ENCODE measurements at places on chromosomes 11 and 22.

DNA sequence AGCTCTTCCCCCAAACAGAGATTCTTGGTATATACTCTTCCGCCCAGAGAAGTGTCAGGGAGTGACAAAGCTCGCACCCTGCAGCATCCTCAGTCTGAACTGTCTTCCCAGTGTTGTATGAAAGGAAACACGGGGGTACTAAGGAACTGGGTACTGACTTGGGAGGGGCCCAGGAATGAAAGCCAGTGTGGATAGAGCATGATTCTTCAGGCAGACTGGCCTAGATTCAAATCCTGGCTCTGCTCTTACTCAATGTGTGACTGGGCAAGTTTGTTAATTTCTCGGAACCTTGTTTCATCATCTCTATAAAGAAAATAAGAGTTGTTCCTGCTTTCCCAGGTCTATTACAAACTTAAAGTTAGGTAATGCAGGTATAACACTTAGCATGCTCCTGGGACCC, 266.0 kb upstream of the NARS2 start:
- no peak for DNase-seq

GRCh38 chr11:16180868-16181267, 175.5 kb downstream of the SOX6 start:
- DNase-seq = no peak

DNA sequence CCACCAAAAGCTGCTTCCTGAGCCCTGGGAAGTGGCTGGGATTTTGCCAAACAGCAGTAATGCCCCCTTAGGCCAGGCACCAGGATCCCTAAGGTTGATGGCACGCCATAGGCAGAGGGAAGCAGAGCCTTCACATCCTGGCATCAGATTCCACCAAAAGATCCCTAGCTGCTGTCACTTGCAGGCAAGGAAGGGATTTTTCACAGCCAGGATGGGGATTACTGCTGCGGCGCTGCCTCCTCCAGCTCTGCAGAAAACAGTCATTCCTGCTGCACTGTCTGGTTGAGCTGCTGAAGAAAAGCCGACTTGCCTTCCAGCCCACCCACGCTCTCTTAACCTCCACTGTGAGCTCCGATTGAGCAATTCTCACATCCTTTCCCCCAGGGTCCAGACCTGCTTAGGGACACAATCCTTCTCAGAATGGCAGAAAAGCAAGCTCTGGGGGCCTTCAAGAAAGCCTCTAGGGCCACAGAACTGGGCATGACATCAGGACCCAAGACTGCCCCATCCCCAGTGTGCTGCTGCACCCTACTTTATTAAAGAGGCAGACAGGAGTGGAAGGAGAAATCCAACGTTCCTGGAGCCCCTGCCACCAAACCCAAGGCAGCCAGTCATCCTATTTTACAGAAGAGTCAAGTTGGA, 19.9 kb downstream of the SYN3 start:
- no peak for DNase-seq

GRCh38 chr22:32545801-32546200, 71.2 kb downstream of the FBXO7 start:
- no peak for DNase-seq

GRCh38 chr11:2694995-2695939, 4.5 kb downstream of the KCNQ1OT1 start:
- no peak for DNase-seq

- no peak for DNase-seq
Observed at GRCh38 chr11:69005631-69006368, 7.2 kb downstream of the MRGPRF start.

All from cerebellar nuclear complex (tissue), 1 donor.